MCF 10A (cell line): ENCODE measurements at places on chromosomes 13 and 19. TPM values are rescaled to one million over a fixed set of nuclear protein-coding genes. Genes with fewer than 3 reads are reported as not detected.
A peak's percentile ranks its signal among the peaks of the same experiment; 100 is the strongest.

DNA sequence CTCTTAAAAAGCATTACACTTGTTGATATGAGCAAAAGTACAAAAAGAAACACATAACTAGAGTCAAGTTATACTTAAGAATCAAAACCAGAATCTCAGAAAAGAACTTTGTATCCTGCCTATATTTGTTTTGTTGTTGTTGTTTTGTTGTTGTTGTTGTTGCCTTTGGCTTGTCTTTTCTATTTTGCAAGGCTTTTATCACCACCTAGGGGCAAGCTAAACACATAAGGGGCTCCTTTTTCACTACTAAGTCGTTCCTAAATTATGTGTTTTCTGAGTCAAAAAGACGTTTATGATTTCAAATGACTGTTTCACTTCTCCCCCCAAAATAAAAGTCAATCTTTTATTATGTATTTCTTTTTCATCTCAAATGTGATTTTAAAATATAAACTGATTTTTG is 250.2 kb downstream of the RBM26 start:
- no peak for DNase-seq

The MEIOSIN gene
- not detected in 2 replicates for total RNA-seq

GRCh38 chr19:38433268-38433733 is at the start of gene RYR1:
Gene RYR1 (plus strand): TSS chr19:38433691. CDS start chr19:38433830, 139 bp downstream.
- DNase-seq: peak; percentile 44

DNA sequence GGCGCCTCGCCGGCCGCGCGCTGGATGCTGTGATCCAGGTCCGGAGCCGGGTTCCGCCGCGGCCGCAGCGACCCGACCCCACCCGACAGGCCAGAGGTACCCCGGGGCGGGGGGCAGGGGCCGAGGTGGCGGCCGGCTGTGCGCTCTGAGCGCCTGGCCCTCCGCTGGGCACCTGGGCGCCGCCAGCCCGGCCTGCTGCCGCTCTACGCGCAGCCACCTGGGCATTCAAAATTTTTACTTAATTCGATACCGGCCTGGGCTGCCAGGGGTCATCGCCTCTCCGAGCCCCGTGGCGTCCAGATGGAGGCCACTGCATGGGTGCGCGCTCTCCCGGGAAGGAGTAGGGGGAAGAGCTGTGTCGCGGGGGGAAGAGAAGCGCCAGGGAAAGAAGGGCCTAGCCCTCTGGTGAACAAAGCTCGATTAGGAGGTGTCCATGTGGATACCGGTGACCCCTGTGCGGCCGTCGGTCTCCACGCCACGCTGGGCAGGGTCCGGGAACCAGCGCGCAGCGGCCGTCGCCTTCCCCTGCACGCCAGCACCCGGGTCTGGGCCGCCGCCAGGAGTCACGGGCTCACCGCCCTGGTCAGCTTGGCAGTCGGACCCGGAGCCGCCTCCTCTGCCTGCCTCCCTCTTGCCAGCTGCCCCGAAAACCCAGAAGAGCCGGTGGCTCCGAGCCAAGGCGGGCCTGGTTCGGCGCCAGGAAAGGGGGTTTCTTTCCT is 666 bp downstream of the BIVM start:
- DNase-seq: peak; percentile 36

- no peak for DNase-seq
Observed at GRCh38 chr13:40992678-40993518, 26.2 kb downstream of the ELF1 start.

GRCh38 chr13:24097064-24097463 is 63.5 kb upstream of the SPATA13 start:
- DNase-seq: peak; percentile 40

The WDR87 gene
- not detected in 2 replicates for total RNA-seq

The CTU1 gene
- 9.9 and 12.7 TPM in 2 replicates for total RNA-seq

The ZNF547 gene
- total RNA-seq: 3.7 and 4.3 TPM in 2 replicates

The MISP3 gene
- total RNA-seq: 0.32 and 0.54 TPM in 2 replicates

- DNase-seq: no peak
Observed at GRCh38 chr13:91203430-91203829, 144.1 kb upstream of the MIR17HG start.

DNA sequence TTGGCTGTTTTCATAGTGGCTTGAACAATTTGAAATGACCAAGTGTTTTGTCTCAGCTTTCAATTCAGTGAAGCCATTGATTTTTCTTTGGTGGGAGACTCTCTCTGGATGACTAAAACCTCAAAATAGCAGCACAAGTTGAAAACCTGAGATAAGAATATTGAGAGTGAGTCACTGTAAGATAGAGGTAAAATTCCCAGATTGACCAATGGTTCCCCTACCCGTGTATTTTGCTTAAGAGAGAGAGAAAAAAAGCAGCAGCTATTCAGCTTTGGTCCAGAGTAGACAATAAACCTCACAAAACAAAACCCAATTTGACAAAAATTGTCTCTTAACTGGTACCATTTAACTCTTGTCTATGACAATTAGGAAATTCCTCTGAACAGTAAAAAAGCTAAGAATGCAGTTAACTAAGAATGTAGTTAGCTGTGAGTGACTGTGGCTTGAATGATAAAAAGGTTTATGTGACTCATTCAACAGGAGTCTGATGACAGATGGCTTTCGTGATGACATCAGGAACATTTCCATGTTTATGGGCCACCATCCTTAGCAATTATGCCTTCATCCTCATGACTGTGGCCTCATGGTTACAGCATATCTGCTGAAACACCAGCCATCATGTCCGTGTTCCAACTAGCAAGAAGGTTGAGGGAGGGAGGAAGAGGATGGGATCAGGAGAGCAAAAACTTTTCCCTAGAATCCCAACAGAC is 356.9 kb downstream of the NDFIP2 start:
- DNase-seq: no peak

GRCh38 chr19:49983645-49984229 is 22.8 kb upstream of the SIGLEC11 start:
- DNase-seq: peak; percentile 69

The RCBTB1 gene
- total RNA-seq: 16.8 and 17.9 TPM in 2 replicates

The CADM4 gene
- total RNA-seq: 3.2 and 3.8 TPM in 2 replicates

The KLK2 gene
- total RNA-seq: not detected in 2 replicates

GRCh38 chr13:43269037-43269481 is 245.7 kb downstream of the DNAJC15 start:
- DNase-seq: peak; percentile 86

DNA sequence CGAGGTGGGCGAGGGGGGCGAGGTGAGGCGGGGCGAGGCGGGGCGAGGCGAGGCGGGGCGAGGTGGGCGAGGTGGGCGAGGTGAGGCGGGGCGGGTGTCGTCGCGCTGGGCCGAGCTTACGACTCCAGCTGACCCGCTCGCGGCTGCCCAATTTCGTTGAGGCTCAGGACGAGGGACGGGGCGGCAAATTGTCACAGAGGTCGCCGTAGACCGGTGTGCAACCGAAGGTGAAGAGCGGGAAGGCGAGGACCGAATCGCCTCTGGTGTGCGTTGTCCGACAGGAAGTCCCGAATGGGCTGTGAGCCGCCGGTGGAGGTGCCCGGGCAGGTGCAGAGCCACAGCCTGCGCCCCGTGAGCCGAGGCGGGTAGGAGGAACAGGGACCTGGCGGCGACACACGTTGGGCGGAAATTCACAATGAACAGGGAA is at the start of gene LACC1:
TSS of gene LACC1 (plus strand) at position 150 of the 427 bp plus-strand sequence. CDS start 1,082 bp downstream, outside the sequence.
- DNase-seq: no peak

DNA sequence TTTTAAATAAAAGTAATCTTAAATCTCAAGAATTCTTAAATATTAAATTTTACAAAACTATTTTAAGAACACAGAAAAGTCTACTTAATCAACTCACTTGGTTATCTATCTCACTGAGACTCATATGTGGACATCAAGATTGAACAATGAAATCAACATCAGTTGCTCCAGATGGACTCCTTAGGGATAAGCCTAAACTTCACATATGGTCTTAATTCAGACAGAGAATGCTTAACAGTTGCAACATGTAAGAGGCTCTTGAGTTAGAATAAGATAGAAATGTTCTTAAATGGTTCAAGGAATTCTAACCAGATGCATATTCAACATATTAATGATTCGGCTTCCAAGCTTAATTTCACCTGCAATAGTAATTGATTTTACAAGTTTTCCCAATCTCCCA is 1730.9 kb downstream of the PCDH9 start:
- no peak for DNase-seq

DNA sequence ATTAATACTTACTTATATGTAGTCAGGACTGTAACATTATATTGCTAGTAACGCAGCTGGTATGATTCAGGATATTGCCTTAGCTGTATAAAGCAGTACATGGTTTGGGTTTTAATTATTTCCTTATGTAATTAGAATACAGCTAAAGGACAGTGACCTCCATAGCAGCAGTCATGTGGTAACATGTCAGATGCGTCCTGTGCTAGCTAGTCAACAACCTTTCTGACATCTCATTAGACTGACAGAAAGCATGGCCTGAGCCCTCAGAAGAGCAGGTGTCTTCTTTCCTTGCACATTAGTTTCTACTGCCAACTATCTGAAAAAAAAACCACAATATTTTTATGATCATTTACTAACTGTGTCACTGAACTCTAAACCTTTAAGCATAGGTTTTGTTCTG is 122.2 kb downstream of the MAB21L1 start:
- DNase-seq: no peak

The SERPINE3 gene
- total RNA-seq: not detected in 2 replicates

GRCh38 chr13:34420702-34421346 is 521.2 kb upstream of the NBEA start:
- peak; percentile 59 for DNase-seq
